ENCODE measurements at places on chromosomes 5 and 9.

GRCh38 chr5:137146402-137146890 lies 352.7 kb downstream of the SPOCK1 start:
- no peak for DNase-seq

- no peak for DNase-seq
Observed at GRCh38 chr9:6692881-6693361, 47.4 kb upstream of the GLDC start.

GRCh38 chr5:102834438-102834964 lies 79.4 kb downstream of the PAM start:
- DNase-seq = no peak

GRCh38 chr9:111180811-111181210 lies 142.5 kb upstream of the LPAR1 start:
- no peak for DNase-seq
